Right renal cortex interstitium (tissue), 3 donors: ENCODE measurements at places on chromosomes 11 and 22. TPM values are rescaled to one million over a fixed set of nuclear protein-coding genes. Genes with fewer than 3 reads are reported as not detected.

- DNase-seq: no peak
Observed at GRCh38 chr11:19715373-19715772, 2.7 kb downstream of the NAV2 start.

DNA sequence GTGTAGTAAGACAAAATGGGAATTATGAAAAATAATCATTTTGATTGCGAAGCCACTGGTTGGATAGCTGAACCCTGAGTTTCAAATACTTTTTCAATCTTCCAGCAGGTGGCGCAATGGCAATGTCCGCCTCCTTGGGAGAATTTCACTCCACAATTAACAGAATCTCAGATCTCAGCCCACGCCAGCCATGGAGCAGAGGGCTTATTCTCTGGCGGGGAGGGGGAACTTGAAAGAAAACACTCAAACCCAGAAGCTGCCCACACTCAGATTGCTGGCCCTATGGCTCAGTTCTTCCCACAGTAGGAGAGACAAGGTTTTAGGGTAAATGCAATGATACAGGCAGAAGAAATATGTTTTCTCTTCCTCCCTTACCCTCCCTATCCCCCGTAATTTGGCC is 38.7 kb upstream of the RCN1 start:
- peak; percentile 33 for DNase-seq

- no peak for DNase-seq
Observed at GRCh38 chr22:42970029-42970428, 44.9 kb downstream of the PACSIN2 start.

DNA sequence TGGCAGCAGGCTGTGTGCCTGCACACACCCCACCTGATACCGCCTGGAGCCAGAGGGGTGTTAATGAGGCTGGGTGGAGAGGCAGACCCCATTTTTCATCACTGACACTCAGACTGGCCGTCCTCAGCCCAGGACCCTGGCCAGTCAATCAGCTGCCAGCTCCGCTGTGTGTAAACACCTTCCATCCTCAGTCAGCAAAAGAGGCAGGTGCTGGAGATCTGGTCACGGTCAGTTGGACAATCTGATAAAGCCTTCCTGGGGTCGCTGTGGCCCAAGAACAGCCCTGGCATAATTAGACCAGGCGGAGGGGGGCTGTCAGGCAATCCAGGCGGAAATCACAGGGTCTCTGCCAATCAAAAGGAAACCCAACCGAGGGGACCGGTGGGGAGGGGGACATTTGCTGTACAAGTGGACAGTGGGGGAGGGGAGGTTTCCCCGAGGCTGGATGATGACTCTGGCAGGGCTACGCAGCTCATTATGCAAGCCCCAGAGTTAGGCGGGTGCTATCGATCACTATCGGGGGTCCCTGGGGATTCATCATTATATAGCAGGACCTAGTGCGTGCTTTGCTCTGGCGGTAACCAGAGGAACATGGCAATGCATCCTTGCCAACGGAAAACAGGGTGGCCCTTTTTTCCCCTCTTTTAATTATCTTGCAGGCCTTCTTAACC is 72.9 kb downstream of the ABTB2 start:
- DNase-seq: no peak

DNA sequence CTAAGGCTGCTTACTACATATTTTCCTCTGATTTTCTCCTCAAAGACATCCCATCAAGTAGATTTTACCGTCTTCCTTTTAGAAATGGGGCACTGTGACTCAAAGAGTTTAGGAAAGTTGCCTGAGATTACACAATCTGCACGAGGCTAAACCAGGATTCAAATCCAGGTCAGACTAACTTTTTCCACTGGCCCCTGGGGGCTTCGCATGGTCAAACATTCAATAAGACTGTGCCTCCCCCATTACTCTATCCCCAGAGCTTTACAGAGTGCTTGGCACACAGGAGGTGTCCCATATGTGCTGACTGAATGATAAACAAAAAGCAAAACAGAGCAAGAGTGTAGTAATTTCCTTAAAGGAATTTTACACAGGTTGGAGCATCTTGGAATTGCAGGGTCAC is 118.1 kb upstream of the TEAD1 start:
- DNase-seq: no peak

GRCh38 chr11:12743834-12744449 is 69.7 kb downstream of the TEAD1 start:
- no peak for DNase-seq

DNA sequence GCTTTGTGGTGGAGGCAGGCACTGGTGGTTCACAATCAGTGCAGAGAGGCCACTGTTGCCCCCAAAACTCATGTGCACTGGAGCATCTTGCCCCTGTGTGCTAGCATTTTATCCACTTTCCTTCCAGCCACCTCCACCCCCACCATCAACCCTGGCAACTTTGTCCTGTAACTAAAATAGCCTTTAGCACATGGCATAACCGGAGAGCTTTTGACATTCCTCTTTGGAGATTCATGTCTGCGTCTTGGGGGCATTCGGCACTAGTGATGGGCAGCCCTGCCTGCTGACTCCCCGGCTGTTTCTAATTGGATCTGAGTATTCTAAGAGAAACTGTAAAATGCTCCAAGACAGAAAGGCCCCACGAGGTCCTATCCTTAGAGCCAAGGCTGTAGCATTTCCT is 15.8 kb downstream of the SHISA8 start:
- no peak for DNase-seq

DNA sequence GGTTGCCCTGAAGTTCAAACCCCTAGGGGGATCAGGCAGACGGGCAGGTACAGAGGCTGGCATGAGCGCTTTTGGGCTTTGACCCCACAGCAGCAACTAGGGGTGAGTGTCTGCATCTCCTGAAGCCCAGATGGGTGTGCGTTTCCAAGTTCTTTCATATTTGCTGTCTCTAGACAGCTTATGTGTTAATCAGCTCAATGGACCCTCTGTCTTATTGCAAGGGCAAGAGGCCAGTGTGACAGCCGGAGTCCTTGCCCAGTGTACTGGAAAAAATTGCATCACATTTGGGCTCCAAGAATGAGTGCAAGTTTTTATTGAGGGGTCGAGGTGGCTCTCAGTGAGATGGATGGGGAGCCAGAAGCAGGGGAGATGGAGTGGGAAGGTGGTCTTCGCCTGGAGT is 1863.7 kb upstream of the RAG2 start:
- DNase-seq: no peak

GRCh38 chr11:21026685-21027084 is 357.3 kb downstream of the NELL1 start:
- no peak for DNase-seq

- DNase-seq: no peak
Observed at GRCh38 chr22:41021613-41022454, 70.6 kb upstream of the EP300 start.

- no peak for DNase-seq
Observed at GRCh38 chr22:46929710-46930204, 167.3 kb downstream of the TBC1D22A start.

The MS4A6A gene
- polyA plus RNA-seq: 17.0 TPM

The DDX17 gene
- 725 TPM for polyA plus RNA-seq
